ENCODE measurements at places on chromosomes 11 and 22.

- no peak for DNase-seq
Measured at GRCh38 chr11:12050470-12051286, 42.3 kb upstream of the DKK3 start.

DNA sequence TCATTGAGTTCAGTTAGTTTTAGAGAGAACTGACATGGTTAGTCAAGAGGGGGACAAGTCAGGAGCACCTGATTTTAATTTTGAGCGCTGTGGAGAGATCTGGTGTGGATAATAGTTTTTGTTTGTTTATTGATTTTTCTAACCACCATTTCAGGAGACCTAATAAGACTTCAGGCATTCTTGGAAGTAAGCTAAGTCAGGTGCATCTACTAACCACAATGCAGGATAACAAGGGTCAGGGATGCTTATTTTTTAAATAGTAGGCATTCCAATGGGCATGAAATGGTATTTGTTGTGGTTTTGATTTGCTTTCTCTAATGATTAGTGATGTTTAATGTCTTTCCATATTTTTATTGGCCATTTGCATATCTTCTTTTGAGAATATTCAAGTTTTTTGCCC lies 212.1 kb downstream of the NAV2 start:
- no peak for DNase-seq

GRCh38 chr11:128174465-128175291 lies 412.7 kb downstream of the ETS1 start:
- DNase-seq: no peak

DNA sequence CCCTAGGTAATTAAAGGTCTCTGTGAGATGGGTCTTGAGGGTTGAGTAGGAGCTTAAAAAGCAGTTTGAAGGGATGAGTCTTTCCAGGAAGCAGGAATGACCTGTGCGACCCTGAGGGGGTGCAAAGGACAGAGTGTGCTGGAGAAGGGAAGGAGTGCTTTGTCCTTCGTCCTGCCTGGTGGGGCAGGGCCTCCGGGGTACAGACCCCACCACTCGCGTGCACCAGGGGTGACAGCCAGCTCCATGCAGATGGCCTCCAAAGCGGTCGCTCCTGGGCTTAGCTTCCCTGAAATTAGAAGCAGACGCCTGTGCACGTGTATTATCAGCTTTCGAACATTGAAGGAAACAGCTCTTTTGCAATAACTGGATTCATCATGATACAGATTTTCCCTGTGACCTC lies 959.8 kb downstream of the BRD1 start:
- DNase-seq: no peak

GRCh38 chr11:93694109-93694508 lies 32.6 kb downstream of the CEP295 start:
- no peak for DNase-seq

- no peak for DNase-seq
Measured at GRCh38 chr22:19085233-19085718, 36.9 kb downstream of the DGCR2 start.

DNA sequence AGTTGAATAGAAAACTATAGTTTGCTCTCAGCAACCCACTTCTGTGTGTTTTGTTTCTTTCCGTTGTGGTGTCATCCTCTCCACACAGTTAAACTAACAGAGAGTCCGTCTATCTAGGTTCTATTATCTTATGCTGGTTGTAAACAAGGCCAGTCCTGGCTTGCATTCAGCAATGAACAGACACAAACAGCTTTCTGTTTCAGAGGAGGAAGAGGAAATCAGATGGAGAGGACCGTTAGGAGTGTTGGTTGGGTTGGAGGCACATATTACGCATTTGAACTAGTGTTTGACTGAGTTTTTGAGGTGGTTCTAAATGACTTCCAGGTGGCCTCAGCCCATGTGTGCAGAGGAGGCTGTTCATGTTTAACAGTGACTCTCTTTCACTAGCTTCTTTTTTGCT lies 129.5 kb upstream of the SORL1-AS1 start:
- no peak for DNase-seq

- no peak for DNase-seq
Measured at GRCh38 chr11:121422675-121423074, 29.4 kb upstream of the SORL1 start.

DNA sequence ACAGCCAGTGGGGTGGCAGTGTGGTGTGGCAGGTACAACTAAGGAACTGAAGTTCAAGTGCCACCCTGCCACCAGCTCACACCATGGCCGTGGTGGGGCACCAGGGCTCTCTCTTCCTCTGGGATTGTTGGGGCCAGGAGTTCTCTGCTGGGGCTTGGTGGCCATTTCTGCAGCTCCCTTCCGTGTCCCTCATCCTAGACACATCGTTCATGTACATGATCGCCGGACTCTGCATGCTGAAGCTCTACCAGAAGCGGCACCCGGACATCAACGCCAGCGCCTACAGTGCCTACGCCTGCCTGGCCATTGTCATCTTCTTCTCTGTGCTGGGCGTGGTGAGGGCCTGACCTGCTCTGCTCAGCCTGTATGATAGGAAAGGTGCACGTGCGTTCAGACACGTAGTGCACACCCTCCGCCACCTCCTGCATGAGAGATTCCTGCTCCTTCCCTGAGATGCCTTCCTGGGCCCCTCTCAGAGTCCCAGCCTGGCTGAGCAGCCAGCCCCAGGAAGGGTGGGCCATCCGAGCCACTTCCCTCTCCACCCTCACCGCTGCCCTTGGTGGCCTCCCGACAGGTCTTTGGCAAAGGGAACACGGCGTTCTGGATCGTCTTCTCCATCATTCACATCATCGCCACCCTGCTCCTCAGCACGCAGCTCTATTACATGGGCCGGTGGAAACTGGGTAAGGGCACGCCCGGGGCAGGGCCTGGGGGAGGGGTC lies 7.3 kb upstream of the TAGLN start:
- peak; percentile 65 for DNase-seq

DNA sequence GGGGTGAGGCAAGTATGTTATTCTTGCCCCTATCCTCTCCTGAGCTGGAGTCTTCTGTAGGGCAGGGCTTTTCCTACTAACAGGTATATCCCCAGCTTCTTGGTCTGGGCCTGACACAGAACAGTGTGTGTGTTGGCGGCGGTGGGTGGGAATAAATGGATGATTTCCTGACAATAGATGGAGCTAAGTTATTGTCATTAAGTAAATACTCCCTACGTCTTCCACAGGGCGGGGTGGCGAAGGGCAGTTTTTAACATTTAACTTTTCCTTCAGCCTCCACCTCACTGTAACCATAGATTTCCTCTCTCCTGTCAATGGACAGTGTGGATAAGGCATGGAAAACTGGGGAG lies 11.7 kb upstream of the SMPD1 start:
- peak; percentile 34 for DNase-seq
